ENCODE measurements at places on chromosomes 11 and 22. TPM values are rescaled to one million over a fixed set of nuclear protein-coding genes. Genes with fewer than 3 reads are reported as not detected.

The AP1B1 gene
- 72.2 TPM for total RNA-seq

DNA sequence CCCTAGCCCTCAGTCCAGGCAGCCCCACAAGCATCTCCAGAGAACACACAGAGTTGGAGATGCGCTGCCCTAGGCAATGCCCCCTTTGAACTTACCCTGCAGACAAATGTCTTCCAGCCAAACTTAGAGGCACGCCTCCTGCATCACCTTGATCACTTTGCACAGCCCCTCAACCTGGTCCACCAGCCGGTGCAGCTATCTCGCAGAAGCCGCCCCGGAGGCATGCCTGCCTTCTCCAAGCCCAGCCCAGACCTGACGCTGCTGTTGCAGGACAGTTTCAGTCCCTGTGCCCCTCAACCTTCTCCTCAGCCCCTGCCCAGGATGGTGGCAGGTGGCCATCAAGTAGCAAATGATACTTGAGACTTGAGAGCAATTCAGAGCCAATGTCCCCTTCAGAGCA lies 16.7 kb upstream of the POU2AF1 start:
- H3K4me3 ChIP-seq, result no peak overlapping the region
- no peaks in the 10 kb centered on the region for H3K27me3 ChIP-seq
- no peaks in the 10 kb centered on the region for H3K36me3 ChIP-seq
- no peaks in the 10 kb centered on the region for H3K4me1 ChIP-seq

- H3K4me1 ChIP-seq, result peaks cover 19% of the 10 kb centered on the region
- H3K4me3 ChIP-seq, result peak within 1 kb of the TSS; percentile 58
- H3K27me3 ChIP-seq, result peaks cover 54% of the 10 kb centered on the region
- H3K36me3 ChIP-seq, result no peaks in the 10 kb centered on the region
- H3K27ac ChIP-seq, result no peak within 1 kb of the TSS
These were observed at the start of gene KCNJ5 for GRCh38 chr11:128890543-128891368. KCNJ5 (plus strand) TSS chr11:128891356; CDS start chr11:128911274, 19,918 bp downstream.

GRCh38 chr11:123478352-123478987 lies 48.4 kb downstream of the GRAMD1B start:
- no peak for DNase-seq
- no peak overlapping the region for H3K27ac ChIP-seq
- no peak overlapping the region for H3K4me3 ChIP-seq
